ENCODE measurements at places on chromosomes 4 and X.

DNA sequence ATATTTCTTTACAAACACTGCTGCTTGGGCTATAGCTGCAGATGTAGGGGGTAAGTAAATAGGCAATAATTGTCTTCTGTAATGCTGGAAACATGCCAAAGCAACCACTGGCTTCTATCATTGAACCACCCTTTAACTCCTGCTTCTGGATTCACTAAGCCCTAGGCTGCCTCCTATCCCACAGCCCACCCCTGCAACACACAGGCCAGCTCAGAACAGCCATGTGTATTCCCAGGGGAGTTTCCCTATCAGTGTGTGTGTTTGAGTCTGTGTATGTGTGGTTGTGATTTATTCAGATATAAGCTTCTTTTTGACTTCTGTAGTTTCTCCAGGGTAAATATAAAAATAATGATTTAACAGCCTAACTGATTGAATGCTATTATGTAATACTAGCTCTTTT is 291.3 kb downstream of the PCDH10 start:
- no peak for DNase-seq

- DNase-seq: no peak
Measured at GRCh38 chrX:115372152-115372551, 82.6 kb downstream of the LUZP4 start.

- no peak for DNase-seq
Measured at GRCh38 chrX:109398833-109399232, 83.1 kb downstream of the GUCY2F start.

DNA sequence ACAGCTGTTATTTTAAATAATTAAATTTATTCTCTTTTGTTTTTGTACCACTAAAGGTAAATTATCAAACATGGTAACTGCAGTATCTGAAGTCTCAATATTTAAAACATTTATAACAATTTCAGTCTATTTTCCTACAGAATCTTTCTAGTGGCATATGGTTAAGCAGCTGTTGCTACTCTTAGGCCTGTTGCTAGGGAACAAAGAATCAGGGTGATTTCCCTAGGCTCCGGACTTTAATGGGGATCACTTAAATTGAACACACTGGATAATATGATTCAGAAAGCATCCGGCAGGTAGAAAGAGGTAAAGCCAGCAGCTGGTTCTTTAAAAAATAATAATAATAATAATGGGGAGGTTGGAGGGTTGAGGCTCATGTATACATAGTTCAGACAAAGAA is 17.6 kb downstream of the FBXO8 start:
- DNase-seq: no peak

DNA sequence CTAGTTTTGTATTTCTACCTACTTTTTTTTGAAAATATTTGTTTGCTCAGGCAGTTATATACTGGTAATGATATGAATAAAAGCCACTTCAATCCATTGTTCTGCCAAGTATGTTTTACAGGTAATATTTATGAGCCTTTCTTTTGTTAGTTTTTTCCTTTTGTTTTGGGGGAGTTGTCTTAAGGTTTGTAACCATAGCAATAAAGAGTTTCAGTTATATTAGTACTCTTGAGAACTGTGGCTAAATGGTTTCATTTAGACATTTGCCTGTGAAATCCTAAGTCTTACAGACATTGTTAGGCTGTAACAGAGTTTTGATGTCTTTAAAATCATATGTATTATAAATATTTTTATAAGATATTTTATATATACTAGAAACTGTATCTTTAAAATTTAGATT is 150.1 kb downstream of the DIPK2B start:
- DNase-seq: no peak

DNA sequence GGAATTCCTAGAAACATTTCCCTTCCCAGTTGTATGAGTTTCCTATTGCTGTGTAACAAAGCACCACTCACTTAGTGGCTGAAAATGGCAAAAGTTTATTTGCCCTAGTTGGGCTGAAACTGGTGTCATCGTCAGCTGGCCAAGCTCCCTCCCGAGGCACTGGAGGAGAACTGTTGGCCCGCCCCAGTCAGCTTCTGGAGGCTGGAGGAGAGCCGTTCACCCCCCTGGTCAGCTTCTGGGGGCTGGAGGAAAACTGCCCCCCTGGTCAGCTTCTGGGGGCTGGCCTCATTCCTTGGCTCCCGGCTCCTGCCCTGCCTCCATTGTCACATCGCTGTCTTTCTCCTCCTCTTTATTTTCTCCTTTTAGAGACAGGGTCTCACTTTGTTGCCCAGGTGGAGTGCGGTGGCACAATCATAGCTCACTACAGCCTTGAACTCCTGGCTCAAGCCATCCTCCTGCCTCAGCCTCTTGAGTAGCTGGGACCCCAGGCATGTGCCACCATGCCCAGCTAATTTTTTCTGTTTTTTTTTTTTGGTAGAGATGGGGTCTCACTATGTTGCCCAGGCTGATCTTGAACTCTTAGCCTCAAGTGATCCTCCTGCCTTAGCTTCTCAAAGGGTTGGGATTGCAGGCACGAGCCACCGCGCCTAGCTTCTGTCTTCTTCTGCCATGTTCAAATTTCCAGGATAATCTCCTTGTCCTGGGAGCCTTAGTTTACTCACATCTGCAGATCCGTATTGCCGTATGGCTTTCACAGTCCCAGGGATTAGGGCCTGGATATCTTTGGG is 3.2 kb downstream of the RGS12 start:
- DNase-seq: no peak

DNA sequence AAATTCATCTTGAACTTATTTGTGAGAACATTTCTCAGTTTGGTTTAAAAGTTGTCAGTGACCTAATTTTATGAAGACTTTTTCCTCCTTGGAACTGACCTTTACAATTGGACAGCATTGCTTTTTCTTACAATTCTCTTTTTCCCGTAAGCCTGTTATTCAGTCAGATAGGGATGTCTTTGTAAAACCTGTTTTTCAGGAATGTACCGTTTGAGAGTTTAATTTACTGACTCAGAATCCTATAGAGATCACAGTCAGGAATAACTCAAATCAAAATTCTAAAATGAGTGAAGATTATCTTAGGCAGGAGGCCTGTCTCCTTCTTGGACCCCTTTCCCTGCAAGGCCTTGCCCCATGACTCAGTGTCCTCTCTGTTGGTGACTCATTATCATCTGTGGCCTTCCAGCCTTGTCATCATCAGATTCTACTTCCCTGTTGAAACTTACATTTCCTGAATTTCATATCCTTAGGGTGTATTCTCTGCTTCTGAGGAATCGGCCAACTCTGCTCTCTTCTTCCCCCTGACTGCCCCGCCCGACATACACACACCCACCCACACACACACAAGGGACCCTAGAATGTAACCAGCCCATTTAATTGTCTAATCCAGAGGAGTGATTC is 99.8 kb downstream of the ARHGAP10 start:
- DNase-seq: no peak

GRCh38 chrX:107619885-107620322 is 8.4 kb upstream of the PRPS1 start:
- DNase-seq: no peak

DNA sequence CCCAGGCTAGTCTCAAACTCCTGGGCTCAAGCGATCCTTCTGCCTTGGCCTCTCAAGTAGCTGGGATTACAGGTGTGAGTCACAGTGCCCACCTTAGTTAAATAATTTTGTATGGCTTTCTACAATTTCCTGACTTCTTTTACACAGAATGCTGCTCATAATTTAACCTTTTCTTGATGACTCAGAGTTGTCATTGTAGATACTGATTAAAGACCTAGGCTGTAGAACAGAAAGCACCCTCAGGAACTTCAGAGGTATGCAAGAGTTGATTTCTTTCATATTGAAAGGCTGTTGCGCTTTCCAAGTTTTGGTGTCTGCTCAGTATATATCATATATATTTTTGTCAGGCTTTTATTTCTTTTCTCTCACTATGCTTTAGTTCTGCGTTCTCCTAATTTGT is 21.1 kb upstream of the GPR34 start:
- DNase-seq: no peak

DNA sequence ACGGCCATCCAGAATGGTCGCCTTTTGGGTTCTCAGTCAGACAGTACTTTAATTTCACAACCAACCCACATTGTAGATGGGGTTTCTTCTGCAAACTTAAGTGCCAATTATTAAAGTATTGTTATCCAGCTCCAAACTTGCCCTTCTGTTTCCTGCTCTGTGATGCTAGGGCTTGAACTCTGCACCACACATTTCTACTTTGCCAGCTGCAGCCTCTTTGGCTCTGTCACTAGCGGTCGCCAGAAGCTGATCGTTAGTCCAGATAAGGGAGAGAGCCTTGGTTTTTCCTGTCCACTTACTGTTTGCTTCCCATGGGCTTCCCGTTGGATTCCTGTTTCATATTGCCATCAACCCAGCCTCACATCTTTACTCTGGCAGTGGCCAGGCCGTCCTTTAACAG is 196.6 kb downstream of the ASB9 start:
- no peak for DNase-seq

DNA sequence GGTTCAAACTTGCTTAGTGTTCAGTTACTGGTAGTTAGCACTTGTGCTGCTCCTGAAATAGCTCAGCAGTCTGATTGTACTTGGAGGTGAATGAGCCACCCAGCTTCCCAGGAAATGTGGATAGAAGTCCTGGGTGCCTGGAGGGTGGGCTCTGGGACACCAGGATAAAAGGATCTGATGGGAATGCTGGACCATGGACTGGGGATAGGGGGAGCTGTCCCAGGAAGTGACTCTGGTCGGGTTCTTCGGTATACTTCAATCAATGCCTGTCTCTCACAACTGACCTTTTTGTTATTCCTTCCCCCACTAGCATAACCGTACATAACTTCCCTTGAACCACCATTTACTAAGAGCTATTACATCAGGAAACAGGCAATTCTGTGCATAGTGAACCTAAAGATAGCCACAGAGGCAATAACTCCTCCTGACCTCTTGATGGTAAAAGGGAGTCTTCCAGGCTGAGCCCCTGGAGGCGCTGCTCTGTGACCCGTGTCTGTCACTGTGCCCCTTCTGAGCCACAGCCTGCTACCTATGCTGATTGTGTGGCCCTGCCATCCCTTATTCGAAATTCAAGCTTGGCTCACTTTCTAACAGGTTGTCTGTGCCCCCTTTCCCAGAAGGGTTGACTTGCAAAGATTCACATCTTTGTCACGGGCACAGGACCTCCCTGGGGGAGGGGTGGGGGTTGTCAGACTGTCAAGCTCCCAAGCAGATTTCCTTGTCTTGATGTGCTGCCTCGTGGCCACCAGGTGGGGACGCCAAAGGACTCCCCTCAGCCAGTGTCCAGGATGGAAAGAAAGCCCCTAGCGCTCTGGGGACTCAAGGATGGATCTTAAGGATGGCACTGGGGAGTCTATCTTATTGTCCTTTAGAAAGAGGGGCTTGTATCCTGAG is 24.5 kb upstream of the WDR1 start:
- no peak for DNase-seq

GRCh38 chr4:61580721-61581377 is 380.7 kb downstream of the ADGRL3 start:
- DNase-seq: no peak

DNA sequence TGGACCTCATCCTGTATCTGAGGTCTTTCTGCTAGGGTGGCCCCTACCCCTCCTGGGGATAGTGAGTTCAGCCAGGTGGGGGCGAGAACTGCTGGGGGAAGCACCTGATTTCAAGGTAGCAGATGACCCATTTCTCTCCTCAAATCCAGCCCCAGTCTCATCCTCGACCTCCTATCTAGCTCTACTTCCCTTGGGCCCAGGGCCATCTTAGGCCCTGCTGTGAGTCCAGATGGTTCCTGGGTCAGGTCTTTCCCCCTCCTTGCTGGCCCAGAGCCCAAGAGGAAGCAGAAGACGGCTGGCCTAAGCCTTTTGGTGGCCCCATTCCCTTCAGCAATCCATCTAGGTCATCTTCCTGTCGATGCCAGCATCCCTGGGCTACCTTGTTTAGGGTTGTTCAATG is 3.3 kb downstream of the CDK16 start:
- DNase-seq: peak; percentile 47

DNA sequence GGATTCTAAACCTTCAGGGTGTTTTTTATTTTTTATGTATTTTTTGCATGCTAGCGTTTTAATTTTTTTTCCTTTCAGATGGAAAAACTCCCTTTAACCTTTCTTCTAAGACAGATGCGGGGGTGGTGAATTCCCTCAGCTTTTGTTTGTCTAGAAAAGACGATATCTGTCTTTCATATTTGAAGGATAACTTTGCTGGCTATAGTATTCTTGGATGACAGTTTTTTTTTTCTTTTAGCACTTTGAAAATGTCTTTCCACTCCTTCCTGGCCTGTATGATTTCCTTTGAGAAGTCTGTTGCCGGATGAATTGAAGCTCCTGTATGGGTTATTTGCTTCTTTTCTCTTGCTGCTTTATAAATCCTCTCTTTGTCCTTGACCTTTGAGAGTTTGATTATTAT is 26.6 kb downstream of the PSAPL1 start:
- DNase-seq: no peak

- DNase-seq: no peak
Measured at GRCh38 chr4:71473541-71474240, 134.9 kb downstream of the SLC4A4 start.

DNA sequence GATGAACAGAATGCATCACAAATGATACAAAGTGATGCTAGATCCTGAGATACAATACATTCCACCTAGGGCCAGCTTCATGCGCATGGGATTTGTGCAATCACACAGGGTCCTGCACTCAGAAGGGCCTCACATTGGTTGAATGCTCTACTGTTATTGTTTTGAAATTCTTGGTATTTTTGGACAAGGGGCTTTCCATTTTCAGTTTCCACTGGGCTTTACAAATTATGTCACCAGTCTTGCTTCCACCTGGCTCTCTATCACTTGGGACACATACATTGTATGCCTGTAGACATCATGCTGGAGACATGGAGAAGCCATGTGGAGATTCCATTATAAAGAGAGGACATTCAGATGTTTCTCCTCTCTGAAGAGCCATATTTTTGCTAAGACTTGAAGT is 155.8 kb downstream of the NAA11 start:
- no peak for DNase-seq

- DNase-seq: no peak
Measured at GRCh38 chr4:15037923-15038541, 35.8 kb downstream of the CPEB2 start.

DNA sequence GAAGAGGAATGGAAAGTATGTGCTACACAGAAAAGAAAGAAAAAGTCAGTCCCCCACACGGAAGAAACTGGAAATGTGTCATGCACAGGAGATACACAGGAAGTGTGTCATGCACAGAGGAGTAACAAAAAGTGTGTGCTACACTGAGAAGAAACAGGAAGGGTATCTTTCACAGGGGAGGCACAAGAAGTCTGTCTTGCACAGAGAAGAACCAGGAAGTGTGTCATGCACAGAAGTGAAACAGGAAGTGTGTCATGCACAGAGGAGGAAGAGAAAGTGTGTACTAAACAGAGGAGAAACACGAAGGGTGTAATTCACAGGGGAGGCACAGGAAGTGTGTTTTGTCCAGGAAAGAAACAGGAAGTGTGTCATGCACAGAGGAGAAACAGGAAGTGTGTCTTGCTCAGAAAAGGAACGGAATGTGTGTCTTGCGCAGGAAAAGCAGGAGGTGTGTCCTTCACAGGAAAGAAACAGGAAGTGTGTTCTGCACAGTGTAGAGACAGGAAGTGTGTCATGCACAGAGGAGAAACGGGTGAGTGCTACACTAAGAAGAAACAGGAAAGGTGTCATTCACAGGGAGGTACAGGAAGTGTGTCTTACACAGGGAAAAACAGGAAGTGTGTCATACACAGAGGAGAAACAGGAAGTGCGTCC is 527.2 kb upstream of the PRKX start:
- no peak for DNase-seq

Data from cerebellar cortex (tissue), 1 donor.